ENCODE measurements at places on chromosomes 1 and 21.
A peak's percentile ranks its signal among the peaks of the same experiment; 100 is the strongest.

DNA sequence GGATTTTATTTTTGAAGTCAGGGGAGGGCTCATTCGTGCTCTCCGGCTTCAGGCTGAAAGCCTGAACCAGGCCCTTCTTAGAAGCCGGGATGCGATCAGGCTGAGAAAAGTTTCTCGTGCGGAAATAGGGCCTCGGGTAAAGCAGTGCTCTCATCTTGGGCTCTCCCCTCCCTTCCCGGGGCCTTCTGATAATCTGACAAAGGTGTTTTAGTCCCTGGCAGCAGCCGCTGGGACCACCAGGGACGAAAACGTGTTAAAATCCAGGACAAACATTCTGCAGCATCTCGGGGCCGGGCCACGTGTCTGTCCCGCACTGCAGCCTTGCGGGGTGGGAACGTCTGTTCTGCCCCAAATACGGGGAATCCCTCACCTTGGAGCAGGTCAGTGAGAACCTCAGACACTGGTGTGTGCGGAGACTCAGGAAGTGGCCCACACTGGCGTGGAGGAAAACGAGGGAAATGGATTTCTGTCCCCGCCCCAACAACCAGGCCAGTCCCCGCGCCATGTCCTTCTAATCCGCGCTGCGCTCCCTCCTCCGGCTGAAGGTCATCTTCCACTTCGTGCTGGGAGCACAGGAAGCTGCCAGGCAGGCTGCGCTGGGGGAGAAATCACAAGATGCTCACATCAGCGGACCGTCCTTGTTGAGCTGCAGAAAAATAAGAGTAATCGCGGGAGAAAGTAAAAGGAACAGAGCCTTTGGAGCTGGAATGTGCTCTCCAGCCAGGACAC lies 16.6 kb upstream of the AJAP1 start:
- DNase-seq = no peak

DNA sequence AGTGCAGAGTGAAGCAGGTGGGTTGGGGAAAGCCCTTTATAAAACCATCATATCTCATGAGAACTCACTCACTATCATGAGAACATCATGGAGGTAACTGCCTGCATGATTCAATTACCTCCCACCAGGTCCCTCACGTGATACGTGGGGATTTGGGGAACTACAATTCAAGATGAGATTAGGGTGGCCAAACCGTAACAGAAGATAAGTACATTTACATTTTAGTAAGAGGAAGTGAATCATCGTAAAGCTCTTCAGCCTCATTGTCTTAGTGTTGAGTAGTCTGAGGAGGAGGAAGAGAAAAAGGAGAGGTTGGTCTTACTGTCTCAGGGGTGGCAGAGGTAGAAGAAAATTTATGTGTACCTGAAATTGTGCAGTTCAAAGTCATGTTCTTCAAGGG lies 1053.4 kb upstream of the ADGRL4 start:
- DNase-seq = no peak

- DNase-seq = no peak
These were observed 344.2 kb upstream of the KAZN start for GRCh38 chr1:14254251-14254650.

DNA sequence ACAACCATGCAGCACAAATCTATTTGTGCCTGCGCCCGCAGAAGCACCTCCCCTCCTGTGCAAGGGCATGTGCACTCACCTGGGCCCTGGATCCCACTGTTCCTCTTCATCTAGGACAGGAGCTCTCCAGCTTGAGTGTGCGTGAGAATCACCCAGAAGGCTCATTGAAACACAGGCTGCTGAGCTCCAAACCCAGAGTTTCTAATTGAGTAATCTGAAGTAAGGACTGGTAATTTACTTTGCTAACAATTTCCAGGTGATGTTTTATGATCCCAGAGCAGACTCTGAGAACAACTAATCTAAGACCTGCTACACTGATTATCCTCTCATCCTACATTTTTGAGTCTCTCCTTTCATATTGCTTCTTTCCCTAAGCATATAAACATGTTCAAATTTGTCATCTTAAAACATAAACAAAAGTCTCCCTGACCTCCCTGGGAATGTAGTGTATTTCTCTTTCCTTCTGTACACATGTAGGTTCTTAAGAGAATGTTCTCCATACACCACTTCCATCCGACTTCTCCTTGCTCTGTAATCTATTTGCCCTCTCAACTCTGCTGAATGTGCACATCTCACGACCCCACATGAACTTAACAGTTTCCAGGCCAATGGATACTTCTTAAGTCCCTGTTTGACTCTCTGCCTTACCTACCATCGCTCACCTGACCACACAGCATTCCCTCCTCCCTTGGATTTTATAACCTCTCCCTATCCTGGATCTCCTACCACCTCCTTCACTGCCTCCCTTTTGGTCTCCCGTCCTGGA lies 522.5 kb downstream of the SMYD3 start:
- DNase-seq = no peak

DNA sequence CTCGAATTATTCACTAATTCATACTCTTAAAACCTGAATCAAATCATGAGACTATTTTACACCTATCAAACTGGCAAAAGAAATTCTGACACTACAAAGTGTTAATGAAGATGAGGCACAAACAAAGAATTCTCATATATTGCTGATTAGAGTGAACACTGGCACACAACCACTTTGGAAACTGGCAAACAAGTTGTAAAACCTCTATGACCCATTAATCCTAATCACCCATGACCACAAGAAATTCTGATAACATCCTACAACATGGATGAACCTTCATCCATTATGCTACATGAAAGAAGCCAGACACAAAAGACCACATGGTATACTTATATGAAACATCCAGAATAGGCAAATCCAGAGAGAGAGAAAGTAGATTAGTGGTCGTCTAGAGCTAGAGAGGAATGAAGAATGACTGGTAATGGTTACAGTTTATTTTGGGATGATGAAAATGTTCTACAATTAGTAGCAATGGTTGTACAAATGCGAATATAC lies 8.5 kb downstream of the GPBP1L1 start:
- DNase-seq = no peak

- no peak for DNase-seq
These were observed 7.1 kb upstream of the PEF1 start for GRCh38 chr1:31651766-31652165.

DNA sequence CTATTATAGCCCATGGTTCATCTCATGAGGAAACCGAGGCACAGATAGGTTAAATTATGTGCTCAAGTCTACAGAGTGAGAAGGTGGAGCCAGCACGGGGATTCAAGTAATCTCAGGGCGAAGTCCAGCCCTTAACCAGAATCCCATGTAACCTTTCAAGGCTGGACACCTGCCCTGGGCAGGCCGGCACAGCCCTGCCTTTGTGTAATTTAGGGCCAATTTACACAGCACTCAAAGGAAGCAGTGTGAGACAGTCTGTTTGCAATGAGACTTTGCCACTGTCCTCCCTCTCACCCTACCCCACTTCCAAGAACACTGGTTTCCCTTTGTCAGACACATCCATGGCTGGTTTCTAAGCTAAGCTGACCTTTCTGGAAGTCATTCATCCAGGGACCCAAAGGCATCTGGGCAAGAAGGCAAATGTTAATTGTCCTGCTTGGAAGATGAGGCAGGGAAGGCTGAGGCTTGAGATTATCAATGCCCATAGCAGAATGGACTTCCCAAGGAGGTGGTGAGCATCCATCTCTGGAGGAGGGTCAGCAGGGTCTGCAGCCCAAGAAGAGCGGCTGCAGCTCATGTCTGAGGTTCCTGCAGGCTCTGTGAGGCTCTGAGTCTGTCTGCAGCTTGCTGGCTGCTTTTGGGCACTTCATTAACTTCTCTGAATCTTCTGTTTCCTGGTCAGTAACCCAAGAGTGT lies 159.2 kb downstream of the TRABD2B start:
- DNase-seq = no peak

GRCh38 chr1:25081496-25081895 lies 150.8 kb downstream of the SYF2 start:
- DNase-seq = no peak

DNA sequence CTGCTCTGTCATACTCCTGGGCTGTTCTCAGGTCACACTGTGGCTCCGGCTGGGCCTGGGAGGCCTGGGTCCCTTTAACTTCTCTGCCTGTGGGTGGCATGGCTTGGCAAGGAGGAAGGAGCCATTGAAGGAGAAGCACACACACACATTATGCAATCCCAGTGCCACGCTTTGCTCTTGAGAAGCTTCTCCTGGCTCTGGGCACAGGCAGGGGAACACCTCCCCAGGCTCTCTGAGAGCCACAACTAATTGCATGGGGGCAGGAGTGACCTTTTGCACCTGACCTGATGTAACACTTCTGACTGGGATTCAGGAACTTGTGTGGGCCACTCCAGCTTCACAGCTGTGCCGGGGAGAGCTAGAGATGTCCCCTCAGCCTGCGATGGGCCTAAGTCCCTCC lies 23.1 kb downstream of the LGR6 start:
- no peak for DNase-seq

DNA sequence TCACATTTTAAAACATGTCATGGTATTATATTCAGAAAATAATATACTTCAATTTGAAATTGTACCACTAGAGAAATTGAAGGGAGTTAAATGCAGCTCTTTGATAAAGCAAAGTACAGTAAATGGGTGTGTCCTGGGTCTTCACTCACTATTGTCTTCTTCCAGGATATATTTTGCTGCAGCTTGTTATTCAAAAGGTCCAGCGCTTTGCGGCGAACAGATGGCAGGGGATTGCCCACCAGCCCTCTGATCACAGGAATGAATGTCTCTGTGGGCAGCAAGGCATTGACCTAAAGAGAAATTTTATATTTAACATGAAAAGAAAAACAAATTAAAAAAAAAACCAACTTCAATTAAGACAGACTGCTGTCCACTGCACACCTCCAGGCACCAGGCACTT lies 35.1 kb downstream of the LGALS8 start:
- no peak for DNase-seq

- DNase-seq = no peak
These were observed 46.4 kb upstream of the CDC42BPA start for GRCh38 chr1:227364657-227365056.

GRCh38 chr1:48793863-48794262 lies 17.2 kb upstream of the BEND5 start:
- no peak for DNase-seq

- no peak for DNase-seq
These were observed 20.7 kb downstream of the KCNA2 start for GRCh38 chr1:110585481-110585880.

DNA sequence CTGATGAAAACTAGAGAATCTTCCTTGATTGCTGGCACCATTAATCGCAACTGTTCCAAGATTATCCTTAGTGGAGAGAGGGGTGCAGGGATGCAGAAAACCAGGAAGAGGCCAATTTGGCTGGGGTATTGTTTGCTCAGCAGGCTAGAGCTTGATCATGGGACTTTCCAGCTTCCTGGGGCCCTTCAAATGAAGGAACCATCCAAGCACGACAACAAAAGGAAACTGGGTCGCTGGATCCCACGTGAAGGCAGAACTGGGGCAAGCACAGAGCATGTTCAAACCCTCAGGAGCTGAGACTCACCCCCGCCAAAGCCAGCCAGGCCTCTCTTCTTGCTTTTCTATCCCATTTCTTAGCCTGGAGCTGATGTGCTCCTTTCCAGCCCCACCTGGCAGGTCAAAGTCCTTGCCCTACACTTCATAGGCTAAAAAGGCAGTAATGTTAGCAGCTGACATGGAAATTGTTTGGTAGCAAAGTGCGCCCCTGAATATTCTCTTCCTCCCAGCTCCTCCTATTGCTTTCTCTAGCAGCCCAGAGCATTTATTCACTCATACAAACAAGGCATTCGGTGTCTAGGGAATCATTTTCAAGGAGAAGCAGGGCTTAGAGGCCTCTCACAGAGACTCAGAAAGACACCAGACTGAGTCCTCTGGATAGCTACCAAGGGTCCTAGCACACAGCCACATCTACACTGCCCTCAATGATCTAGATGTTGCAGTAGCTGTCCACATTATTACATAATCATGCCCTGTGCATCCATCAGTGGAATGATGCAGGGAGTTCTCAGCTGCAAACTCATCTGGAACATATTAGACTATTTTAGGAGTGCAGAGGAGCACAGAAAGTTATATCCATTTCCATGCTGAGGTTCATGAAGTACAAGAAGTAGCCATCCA lies 11.5 kb downstream of the KCNA2 start:
- DNase-seq = no peak

DNA sequence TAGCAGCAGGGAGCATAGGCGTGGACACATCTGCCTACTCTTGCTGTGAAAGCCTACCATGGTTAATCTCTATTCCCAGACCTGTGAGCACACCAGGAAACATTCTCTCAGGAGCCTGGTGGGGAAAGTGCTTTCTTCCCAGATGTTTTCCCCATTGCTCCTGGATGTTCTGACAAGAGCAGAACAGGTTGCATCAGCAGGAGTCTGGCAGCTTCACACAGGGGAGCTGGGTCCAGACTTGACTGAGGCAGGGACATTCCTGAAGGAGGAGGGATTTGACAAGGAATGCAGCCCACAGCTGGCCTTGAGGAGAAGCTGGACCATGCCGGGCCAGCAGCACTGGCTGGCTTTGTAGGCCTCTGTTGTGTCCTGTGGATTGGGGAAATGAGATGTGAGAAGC lies 21.0 kb upstream of the ARTN start:
- DNase-seq = peak; percentile 12

GRCh38 chr1:89022167-89022959 lies at the start of gene GBP3:
GBP3 (minus strand) TSS chr1:89022866; CDS start chr1:89020721, 2,145 bp downstream.
- DNase-seq = peak; percentile 42

GRCh38 chr1:49686107-49686506 lies 337.6 kb downstream of the AGBL4 start:
- DNase-seq = no peak

- no peak for DNase-seq
These were observed 327.0 kb upstream of the DUSP10 start for GRCh38 chr1:222068937-222069336.

- DNase-seq = no peak
These were observed 6.3 kb downstream of the PATJ start for GRCh38 chr1:61748566-61748965.

GRCh38 chr1:209349363-209350308 lies 233.9 kb upstream of the CAMK1G start:
- no peak for DNase-seq

DNA sequence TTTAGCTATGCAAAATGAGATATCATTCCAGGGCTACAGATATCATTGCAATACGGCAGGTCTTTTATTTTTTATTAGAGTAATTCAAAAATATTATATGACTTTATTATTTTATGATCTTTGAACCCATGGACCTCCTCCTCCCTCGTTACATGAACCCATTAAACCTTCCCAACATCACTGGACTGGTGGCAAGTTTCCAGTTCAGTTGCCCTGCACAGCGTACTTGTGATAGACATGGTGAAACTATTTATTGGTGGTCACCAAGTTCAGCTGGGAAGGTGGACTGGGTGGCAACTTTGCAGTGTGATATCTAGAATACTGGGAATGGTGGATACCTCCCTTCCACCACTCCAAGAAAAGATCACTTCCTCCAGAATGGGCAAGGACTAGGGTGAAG lies 52.5 kb downstream of the SLC30A10 start:
- no peak for DNase-seq

GRCh38 chr1:1915911-1916840 lies 1.1 kb downstream of the CALML6 start:
- DNase-seq = no peak

DNA sequence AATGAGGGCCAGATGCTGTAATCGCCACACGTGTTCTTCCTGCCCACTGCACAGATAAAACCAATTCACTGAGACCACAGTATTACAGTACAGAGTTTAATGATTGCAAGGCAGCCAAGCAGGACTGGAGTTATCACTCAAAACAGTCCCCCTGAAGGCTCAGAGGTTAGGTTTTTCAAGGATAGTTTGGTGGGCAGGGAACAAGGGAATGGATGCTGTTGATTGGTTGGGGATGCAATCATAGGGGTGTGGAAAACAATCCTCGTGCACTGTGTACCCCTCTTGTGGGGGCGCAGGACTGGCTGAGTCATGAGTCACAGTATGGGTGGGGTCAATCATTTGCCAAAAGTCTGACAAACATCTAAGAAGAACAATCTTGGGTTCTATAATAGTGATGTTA lies 12.4 kb upstream of the USP1 start:
- no peak for DNase-seq

GRCh38 chr21:35256468-35256988 lies 207.4 kb upstream of the RUNX1 start:
- DNase-seq = peak; percentile 95
